ENCODE measurements at places on chromosomes 2 and 18.
A peak's percentile ranks its signal among the peaks of the same experiment; 100 is the strongest.

GRCh38 chr18:53817976-53818950 lies 406.2 kb downstream of the MBD2 start:
- DNase-seq = no peak

DNA sequence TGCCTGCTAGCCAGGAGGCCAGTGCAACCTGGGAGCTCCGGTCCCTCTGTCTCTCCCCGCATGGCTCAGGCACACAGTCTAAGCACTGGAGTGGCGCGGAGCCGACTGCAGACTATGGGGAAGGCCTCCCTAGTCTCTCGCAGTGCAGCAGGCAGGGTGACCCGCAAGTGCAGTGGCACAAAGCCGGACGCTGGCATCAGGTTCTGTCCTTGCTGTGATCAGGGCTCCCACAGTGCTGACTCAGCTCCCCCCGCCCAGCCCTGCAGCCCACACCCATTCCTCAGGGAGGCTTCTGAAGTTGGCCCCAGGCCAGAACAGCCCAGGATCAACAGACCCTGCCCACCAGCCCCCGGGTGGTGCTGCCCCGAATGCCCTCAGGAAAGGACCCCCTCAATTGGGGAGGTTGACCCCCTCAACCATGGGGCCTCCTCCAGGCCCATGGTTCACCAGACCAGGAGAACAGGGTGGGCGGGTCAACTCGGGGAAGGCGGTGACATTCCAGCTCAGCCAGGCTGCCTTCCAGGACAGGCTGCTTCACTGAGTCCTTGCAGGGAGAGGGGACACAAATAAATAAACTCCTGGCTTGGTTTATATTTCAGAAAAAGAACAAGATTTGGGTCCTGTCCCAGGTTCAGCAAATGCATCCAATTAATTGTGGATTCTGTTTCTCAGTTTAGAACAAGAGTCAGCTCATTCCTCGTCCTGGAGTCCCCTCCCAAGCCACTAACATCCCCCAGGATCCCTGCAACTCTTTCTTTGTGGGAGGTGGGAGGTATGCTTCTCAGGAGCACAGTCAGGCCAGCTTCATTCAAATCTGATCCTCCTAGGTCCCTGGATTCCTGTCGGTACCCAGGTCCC lies 12.2 kb downstream of the BIN1 start:
- no peak for DNase-seq

GRCh38 chr2:152513681-152514080 lies 178.7 kb downstream of the FMNL2 start:
- DNase-seq = no peak

DNA sequence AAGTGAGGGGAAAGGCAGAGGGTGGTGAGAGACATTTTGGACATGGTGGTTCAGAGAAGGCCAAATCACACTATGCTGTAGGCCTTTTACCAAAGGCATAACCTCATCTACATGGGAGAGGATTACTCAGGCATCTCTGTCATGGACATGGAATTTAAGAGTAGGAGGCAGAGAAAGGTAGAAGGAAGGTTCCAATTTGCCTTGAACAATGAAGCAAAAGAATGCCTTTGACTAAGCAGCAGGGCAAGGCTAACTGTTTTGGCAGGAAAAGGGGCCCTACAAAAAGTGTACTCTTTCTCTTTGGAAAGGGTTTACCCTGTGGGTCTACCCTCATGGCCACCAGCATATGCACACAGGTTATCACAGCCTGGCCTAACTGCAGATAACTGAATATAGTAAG lies 45.6 kb upstream of the RNU4ATAC start:
- no peak for DNase-seq

- DNase-seq = no peak
Observed at GRCh38 chr18:24725644-24726415, 265.4 kb downstream of the HRH4 start.

DNA sequence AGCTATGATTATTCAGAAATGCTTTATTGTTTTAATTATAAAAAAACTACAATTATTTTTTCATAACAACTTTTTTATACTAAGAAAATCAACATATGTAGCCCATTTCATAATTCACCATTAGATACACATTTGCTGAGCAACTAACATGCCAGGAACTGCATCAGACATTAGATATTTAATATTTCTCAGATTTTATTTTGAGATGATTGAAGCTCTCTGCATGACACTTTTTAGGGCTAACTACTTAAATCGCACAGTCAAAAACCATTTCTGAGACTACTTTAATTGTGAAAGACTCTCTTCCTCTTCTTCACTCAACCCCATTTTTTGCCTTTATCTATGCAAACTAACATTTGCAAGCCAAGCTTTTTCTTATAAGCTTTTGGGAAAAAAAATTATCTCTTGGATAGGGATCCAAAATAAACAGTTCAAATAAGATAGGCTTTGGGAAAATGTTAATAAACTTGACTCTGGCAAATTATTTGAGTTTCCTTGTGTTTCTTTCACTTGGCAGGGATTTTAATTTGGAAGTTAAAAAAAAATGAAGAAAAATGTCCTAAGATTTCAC lies 9.1 kb upstream of the COL3A1 start:
- no peak for DNase-seq

GRCh38 chr2:134314202-134314601 lies 60.3 kb downstream of the MGAT5 start:
- DNase-seq = no peak

- peak; percentile 52 for DNase-seq
Observed at GRCh38 chr2:120564213-120565094, 171.2 kb upstream of the GLI2 start.

- DNase-seq = no peak
Observed at GRCh38 chr18:38241216-38241615, 675.6 kb upstream of the CELF4 start.

DNA sequence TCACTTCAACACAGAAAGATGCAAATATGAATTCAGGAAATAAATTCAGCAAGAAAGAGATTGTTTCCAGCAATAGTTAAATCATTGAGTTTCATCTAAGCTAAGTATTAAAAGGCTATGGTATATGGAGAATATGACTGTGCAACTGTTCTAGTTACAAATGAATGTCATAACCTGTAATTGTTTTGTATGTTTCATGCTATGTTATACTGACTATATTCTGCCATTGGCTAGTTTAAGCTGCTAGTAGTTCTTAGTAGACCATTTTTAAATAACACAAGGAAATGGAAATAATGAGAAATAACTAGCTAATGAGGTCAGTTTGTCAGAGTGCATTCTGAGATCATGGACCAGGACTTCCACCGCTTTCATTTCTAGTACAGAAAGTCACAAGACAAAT lies 1154.9 kb upstream of the TMEFF2 start:
- DNase-seq = no peak

GRCh38 chr2:66843847-66844246 lies 408.9 kb downstream of the MEIS1 start:
- DNase-seq = no peak

DNA sequence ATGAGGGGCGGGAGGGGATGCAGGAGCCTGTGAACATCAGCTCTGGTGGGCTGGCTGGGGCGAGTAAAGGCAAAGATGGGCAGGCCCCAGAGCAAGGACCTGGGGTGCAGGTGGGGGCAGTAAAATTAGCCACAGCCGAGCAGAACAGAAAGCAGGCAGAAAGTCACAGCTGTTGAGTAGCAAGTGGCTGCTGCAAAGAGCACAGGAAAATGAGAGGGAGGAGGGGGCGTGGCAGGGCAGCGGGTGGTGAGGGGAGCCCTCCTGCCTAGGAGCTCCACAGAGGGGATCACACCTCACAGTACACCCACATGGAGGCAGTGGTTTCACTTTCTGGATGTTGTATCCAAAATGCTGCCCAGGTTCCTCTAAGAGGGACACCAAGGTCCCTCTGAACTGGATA lies 79.6 kb downstream of the LBH start:
- no peak for DNase-seq

- DNase-seq = no peak
Observed at GRCh38 chr2:142796588-142796987, 80.9 kb upstream of the KYNU start.

DNA sequence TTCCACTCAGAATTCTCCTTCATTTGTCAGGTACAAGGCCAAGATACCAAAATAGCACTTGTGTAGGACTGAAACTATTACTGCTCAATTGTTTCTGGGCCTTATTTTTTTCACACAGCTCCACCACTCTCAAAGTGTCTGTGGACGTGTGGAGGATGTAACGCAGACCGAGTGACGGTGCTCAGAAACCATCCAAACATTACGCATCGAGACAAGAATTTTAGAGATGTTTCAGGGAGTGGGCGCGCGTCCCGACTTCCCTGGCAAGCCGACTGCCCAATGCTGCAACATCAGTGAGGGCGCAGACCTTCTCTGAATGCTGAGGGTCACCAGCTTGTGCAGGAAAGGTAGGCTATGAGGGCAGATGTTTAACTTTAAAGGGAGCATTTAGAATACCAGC lies 108.4 kb downstream of the GATA6 start:
- no peak for DNase-seq

GRCh38 chr2:213443921-213444320 lies 159.7 kb downstream of the SPAG16 start:
- no peak for DNase-seq

- DNase-seq = peak; percentile 43
Observed at GRCh38 chr2:19868701-19869580, 32.8 kb downstream of the TTC32 start.

DNA sequence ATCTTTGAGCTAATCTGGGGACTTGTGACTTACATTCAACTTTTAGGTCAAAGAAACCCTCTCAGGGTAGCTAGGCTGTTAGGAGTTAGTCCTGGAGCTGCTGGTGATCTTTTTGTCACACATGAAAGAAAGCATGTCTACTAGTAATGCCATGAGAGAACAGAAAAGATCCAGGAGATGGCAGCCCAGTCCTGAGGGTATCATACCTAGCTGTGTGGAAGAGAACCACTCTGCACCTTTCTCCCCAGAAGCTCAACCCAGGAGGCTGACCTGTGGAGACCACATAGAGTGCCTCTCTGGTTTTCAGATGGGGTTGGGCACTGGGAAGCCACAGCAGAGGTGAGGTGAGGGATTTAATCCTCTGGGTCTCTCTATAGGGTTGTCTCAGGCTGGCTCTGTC lies 460.2 kb upstream of the UBE2E3 start:
- DNase-seq = no peak

DNA sequence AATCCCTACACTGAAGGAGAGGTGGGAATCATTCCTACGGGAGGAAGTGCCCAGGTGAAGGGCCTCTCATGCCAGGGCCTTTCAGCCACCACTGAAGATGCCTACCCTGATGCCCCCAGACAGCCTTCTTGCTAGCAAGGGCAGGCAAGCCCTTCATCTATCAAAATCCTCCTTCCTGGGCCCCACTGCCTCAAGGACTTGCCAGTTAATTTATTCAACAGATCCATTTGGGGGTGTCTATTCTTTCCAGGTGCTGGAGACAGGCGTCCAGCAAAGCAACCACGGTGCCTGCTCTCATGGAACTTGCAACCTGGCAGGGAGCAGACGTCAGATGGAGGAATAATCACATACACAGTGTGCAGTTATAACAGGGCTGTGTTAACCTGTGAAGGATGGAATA lies 95.5 kb downstream of the GYPC start:
- no peak for DNase-seq

DNA sequence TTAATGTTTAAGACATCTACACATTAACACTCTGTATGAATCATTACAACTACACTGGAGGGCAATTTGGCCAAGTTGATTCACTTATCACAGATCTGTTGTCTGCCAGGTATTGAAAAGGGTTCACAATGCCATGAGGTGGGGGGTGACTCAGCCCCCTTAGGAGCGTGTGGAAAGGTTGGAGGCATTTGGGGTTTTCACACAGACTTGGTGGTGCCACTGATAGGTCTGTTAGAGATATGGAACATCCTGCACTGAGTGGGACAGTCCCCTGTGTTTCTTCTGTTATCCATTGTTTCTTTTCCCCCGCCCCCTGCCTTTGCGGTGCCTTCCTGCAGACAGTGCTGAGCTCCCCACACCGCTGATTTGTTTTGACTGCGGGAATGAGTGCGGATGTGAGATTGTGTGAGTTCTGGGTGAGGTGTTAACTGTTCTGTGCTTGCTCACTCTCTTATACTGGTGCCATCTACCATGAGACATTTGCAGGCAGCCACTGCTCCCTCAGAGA lies 9.3 kb upstream of the TSN start:
- no peak for DNase-seq

DNA sequence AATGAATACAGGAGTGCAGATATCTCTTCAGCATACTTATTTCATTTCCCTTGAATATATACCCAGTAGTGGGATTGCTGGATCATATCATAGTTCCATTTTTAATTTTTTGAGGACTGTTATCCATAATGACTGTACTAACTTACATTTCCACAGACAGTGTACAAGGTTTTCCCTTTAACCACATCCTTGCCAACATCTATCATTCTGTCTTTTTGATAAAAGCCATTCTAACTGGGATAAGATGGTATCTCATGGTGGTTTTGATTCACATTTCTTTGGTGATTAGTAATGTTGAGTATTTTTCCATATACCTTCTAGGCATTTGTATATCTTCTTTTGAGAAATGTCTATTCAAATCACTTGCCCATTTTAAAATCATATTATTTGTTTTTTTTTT lies 325.2 kb downstream of the CYP26B1 start:
- no peak for DNase-seq

- no peak for DNase-seq
Observed at GRCh38 chr2:135585586-135585985, 54.3 kb downstream of the R3HDM1 start.

- DNase-seq = no peak
Observed at GRCh38 chr2:235055891-235056516, 104.2 kb downstream of the SH3BP4 start.

DNA sequence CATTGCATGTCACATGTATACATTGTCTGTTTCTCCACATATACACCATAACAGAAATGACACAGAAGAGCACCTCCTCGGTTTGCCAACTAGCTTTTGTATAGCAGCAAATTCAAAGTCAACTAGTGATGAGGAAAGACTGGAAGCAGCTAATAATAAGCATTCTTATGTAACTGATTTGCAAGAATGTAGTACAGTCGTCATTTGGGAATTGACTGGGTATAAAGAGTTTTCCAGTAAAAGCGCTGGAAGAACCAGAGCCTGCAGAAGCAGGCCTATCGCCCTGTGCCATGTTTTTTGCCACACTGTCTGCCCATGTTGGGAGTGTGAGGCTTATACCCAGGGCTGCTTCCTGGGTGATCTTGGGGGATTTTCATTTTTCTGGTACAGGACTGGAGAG lies 310.6 kb downstream of the GBX2 start:
- no peak for DNase-seq

DNA sequence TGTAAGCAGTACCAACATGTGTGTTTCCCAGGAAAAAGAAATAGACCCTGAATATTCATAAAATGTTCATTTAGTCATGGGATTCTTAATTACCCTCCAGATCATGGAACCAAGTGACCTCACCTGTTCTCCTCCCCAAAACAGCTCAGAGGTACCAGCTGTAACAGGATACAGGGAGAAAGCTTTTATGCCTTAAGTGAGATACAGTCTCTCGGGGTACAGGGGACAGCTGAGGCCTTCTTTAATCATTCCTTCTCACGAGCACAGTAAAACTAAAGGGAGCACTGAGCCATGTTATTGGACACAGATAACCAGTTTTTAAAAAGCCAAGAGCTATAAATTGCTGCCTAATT lies 16.6 kb downstream of the EPHA4 start:
- DNase-seq = no peak
